ENCODE measurements at places on chromosomes 5 and 9.
A peak's percentile ranks its signal among the peaks of the same experiment; 100 is the strongest.

DNA sequence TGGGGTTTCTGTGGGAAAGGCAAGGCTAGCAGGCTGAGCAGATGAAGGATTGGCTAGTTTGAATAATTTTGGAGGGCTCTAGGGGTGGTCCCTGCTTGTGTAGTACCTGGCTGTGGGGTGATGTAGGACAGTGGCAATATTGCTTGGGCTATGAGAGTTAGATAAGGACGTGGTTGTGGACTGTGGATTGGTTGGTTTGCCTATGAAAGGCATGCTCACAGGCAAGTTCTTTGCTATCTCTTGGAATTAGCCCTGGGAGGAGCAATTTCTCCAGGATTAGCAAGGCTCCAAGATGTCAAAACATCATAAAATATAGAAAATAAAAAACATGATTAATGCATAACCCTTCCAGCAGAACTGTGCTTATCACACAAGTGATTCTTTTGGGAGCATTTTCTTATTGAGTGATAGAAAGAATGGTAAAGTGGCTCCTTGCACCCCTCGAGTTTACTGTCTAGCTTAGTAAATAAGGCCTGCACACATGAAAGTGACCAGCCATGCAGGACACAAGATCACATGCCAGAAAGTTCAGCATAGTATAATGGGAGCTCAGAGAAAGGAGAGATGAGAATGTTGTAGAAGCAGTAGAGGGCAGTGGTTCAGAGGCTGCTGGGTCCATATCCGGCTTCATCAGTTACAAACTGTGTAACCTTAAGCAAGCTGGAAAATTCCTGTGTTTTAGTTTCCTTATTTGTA lies 13.8 kb downstream of the AOPEP start:
- DNase-seq, result no peak

DNA sequence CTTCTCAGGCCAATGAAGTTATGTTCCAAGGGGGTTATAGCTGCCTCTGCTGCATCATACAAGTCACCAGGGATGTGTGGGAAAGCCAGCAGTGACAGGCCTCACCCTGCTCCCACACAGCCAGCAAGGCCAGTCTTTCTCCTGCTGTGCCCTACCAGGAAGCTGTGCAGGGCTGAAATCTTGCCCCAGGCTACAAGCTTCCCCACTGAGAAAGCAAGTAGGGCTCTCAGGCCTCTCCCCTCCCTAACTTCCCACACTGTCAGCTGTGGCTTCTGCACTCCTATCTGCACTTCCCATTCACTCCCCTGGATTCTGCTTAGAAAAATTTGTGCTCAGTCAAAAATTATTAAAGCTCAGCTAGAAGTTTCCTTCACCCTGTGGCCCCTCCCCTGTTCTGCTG lies 611.2 kb upstream of the ZNF608 start:
- DNase-seq, result no peak

- no peak for DNase-seq
Observed at GRCh38 chr5:158483281-158483860, 616.3 kb downstream of the EBF1 start.

DNA sequence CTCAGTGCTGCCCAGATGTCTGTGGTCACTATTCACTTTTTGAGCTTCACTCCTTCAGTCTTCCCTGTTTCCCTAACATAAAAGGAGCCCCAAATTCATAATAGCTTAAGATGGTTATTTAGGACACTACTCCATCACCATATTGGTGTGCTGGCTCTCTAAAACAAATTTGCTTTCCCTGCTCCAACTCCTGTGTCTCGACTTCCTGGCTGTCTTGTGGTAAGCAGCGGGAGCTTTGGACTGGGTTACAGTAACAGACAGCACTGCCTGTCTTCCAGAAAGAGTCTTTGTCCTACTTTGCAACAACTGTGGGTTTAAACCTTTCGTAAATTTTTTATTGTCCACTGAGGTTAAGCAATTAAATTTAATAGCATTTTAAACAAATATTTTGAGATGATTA lies 389.4 kb downstream of the CDH9 start:
- DNase-seq, result no peak

- DNase-seq, result peak; percentile 72
Observed at GRCh38 chr9:135992486-135993408, 31.6 kb upstream of the UBAC1 start.

DNA sequence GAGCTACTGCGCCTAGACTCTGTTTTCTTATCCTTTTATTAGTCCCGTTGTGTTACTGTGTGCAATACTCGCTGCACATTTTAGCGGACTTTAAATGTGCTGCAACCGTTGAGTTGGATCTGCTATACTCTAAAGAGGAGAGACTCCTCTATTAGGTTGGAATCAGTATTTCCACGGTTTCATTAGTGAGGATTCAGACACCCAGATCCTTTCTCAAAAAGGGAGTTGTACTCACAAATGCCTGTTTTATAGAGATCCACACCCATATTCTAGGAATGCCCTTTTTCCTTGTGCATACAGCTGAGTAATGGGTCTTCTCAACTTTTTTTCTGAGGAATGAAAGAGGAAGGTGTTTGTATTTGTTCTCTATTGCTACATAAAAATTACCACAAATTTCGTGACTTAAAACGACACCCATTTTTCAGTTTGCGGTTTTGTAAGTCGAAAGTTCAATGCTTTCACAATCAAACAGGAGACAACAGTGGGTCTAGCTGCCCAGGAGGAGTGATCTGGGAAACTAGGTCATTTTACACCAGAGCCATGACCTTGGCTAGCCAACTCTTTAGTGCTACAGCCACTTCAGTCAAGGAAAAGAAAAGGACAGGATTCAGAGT lies 52.8 kb upstream of the SLC44A1 start:
- DNase-seq, result no peak

- no peak for DNase-seq
Observed at GRCh38 chr5:138110266-138110963, 26.6 kb downstream of the WNT8A start.

DNA sequence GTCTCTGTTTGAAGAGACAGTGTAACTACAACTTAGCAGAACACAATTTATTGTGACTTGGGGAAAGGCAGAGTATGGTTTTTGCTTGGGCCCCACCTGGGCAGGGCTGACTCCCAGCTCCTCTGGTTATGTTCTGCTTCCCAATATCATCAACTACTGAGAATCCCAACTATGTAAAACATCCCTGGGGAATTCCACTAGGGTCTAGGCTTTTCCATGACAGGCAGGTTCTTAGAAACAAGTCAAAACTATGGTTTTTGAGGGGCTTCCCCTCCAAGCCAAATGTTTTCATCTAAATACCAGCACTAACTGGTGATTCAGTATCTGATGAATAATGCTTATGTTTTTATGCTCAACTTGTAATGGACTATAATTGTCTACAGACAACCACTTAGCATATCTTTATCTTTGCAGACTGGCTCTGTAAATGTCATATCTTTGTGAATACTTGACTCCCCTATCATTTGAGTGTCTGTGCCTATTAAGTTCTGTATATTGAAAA lies 409.5 kb downstream of the PDE4D start:
- DNase-seq, result no peak

Data from NCI-H2171 (cell line).